ENCODE measurements at places on chromosomes 5 and 9.

- peak; percentile 50 for DNase-seq
These were observed 52.5 kb downstream of the RPS23 start for GRCh38 chr5:82225525-82226172.

DNA sequence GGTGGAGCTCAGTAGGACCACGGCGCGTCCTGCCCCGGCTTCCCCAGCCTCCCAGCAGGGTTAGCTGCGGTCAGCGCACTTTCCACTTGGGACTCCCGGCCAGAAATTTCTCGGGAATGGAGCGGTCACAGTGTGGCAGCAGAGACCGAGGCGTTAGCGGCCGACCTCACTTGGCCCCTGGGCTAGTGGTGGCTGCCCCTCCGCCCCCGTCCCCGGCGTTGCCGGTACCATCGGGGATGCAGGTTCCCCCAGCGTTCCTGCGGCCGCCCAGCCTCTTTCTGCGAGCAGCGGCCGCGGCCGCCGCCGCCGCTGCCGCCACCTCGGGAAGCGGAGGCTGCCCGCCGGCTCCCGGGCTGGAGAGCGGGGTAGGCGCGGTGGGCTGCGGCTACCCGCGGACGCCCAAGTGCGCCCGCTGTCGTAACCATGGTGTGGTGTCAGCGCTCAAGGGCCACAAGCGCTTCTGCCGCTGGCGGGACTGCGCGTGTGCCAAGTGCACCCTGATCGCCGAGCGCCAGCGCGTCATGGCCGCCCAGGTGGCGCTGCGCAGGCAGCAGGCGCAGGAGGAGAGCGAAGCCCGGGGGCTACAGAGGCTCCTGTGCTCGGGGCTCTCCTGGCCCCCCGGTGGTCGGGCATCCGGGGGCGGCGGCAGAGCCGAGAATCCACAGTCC lies 460 bp downstream of the DMRTA1 start:
- DNase-seq: no peak

GRCh38 chr9:1941989-1942388 lies 73.2 kb upstream of the SMARCA2 start:
- no peak for DNase-seq

GRCh38 chr5:39063037-39063436 lies 11.2 kb downstream of the RICTOR start:
- no peak for DNase-seq

- peak; percentile 10 for DNase-seq
These were observed 3.2 kb downstream of the SH3PXD2B start for GRCh38 chr5:172450861-172451695.

DNA sequence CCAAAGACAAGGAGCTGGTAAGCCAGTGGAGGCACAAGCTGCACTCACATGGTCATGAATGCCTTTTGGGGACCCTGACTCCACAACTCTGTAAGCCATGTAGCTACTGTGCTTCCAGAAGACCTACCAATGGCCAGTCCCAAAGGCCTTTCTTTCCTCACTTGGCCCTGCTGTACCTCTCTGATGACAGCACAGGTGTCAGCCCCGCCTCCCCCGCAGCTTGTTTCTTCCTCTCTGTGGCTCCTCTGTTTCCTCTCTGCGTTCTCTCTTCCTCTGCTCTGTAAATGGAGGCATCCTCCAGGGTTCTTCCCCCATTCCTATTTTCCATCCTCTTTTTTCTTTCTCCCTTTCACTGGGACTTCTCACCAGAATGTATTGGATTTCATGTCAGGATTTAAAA lies 26.7 kb downstream of the SH3TC2 start:
- no peak for DNase-seq

DNA sequence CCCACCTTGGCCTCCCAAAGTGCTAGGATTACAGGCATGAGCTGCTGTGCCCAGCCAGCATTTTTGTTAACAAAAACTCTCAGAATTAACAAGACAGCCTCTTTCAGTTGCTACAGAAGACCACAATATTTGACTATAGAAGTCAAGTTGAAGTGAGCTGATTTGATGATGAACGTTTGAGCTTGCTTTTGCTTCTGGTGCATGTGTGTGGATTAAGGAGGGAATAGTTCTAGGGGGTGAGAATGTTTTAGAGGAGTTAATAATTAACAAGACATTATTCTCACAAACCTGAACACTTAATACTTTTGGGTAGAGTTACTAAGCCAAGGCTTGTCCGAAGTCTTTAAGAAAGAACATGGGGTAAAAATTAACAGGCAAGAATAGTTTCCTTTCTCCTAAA lies 191.6 kb downstream of the TENT4A start:
- DNase-seq: no peak

GRCh38 chr9:127106466-127106855 lies 16.0 kb downstream of the ANGPTL2 start:
- DNase-seq: no peak

- DNase-seq: no peak
These were observed 5.6 kb upstream of the PAEP start for GRCh38 chr9:135555910-135556309.

DNA sequence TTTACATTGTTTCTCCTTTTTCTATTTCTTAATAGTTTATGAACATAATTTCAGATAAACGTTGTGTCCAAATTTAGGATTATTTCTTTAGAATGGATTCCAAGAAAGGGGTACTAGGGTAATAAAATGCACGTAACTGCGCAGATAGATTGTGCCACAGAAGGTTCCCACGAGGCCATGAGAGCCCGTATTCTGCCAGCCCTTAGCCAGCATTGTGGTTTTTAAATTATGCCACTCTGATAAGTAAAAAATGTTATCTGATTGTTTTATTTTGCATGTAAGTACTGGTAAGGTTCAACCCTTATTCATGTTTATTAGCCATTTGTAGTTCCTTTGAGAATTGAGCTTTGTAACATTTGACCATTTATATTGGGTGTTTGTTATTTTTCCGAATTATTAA lies 88.7 kb downstream of the PRKACG start:
- DNase-seq: no peak

- DNase-seq: no peak
These were observed 39.5 kb downstream of the ZNF510 start for GRCh38 chr9:96738147-96739027.

GRCh38 chr9:106862110-106862820 lies 701 bp upstream of the ZNF462 start:
- DNase-seq: no peak

DNA sequence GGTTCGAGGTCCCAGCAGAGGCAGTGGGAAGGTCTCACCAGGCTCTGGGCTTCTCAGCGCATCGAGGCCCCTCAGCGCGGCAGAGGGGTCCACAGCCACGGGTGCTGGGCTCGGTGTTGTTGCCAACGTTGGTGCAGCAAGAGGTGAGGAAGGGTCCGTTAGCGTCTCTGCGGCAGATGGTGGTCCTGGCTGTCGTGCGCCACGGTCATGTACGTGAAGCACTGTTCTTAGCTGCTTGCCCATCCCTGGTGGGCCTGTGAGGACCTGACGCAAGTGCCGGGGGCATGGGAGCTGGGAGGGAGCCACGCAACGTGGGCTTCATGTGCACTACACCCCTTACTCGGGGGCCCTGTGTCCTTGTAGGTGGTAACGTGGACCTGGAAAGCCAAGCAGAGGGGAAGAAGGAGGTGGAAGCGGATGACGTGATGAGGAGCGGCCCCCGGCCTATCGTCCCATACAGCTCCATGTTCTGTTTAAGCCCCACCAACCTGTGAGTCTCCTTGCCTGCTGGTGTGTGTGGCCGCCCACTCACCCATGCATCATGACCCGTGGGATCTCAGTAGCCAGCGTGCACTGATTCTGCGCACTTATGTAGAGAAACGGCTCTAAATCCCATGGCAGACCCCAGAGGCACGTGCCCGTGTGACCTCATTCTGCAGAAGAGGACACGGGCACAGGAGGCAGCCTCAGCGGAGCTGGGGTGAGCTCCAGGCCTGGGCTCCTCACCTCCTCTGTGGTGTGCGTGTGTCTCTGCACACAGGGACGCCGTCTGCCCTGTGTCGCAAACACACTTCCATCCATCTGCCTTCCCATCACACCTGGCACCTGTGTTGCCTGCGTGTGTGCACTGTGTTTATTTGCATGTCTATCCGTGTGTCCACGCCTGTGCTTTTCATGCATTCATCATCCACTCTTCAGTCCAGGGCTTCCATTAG lies 166.1 kb downstream of the CACNA1B start:
- DNase-seq: no peak

GRCh38 chr9:87479801-87480201 lies 17.9 kb upstream of the DAPK1 start:
- DNase-seq: no peak
